ENCODE measurements at places on chromosomes 4 and X.

DNA sequence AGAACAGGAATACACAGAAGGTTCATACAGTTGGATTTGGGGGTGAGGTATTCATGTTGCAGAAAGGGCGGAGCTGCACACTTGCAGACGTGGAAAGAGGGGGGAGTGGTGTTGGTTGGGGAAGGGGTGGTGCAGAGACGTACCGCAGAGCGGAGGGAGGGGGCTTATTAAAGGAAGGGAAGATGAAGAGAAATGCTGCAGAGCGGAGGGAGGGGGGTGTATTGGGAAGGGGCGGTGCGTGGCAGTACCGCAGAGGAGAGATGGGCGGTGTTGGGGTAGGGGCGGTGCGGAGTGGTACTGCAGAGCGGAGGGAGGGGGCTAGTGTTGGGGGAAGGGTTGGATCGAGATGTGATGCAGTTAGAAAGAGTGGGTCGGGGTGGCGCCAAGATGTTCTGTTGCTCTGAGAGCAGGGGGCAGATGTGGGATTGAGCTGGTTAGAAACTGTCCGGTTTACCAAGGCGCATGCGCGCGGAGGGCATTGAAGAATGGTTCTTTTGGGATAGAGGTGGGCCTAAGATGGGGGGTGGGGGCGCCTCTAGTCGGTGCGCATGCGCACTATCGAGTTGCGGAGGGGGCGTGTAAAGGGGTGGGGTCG, 900 bp downstream of the TRO start:
- no peak for DNase-seq

DNA sequence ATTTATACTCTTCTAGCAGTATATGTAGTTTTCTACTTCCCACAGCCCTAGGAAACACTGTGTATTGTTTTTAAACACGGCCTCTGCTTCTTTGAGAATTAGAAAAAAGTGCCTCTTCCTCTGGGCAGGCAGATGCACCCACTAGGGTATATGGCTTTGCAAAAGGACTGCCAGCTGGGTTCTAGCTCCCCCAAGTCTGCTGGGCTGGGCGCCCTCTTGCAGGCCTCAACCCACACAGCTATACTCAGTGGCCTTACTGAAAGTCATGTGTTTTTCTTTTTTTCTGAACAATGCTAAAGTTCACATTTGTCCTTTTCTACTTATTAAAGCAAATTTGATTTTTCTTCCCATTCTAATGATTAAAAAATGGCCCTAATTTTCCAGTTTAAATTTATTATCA, 35.5 kb upstream of the BMPR1B start:
- DNase-seq = no peak

GRCh38 chr4:84579403-84579776, 3.5 kb upstream of the CDS1 start:
- no peak for DNase-seq

- no peak for DNase-seq
These were observed 149.2 kb downstream of the BCOR start for GRCh38 chrX:39948582-39948981.

- no peak for DNase-seq
These were observed 8.1 kb downstream of the HSD17B11 start for GRCh38 chr4:87382931-87383330.

- no peak for DNase-seq
These were observed 285.9 kb upstream of the EMCN start for GRCh38 chr4:100803751-100804150.

DNA sequence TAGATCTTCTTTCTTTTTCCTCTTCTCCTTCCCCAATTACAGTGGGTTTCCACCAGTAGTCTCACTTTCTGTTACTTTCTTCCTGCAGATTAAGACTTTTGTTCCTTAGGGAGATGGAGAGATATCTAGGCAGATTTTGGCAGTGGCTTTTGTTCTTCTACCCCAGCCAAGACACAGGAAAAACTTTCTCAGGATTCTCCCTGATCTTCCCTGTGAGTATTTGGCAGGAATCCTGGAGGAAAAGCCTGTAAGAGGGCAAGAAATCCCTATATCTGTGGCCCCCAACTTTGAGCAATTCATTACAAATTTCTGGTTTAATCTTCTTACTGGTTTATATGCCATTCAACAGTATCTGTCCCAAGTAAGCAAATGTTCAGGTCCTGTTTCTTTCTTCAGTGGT, 21.9 kb downstream of the SLC9A7 start:
- DNase-seq = no peak

DNA sequence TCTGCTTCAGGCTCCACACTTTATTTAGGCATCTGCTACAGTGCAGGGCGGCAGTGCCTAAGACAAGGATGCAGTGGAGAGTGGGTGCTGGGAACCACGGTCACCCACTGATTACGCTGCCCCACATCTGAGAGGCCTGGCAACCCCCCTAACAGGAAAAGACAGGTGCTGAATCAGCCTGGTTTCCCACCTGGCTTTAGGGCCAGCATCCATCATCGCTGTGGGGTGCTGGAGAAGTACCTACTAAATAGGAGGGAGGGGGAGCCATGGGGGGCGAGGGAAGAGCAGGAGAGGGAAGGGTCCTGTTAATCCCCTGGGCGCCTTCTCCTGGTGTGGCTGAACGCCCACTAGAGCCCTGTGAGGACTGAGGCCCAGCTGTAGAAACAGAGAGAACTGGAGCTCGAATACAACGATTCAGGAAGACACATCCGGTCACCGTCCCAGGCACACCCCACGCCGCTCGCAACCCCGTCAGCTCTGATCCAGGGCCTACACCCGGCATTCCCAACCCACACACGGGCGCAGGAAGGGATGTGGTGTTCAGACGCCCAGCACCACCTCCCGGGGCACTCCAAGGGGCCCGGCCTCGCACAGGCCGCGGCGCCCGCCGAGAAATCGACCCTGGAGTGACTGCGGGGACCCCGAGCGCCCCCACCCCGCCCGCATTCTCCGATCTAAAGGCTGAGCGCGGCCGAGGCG, 554 bp downstream of the DCTD start:
- DNase-seq = no peak

DNA sequence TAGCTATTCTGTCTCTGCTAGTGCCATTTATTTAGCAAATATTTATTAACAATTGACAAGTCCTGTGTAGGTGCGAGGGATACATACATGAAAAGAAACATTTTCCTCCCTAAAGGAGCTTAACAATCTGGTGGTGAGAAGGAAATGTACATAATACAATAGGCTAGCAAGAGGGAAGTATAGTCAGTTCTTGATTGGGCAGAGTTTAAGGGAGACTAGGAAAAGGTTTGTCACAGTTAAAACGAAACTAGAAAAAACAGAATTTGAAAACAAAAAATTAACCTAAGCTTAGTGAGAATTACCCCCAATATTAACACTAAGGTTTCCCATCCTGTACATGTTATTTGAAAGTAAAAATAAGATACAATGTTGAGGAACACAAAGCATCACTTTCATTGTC, 8.6 kb upstream of the MAML3 start:
- no peak for DNase-seq

- no peak for DNase-seq
These were observed 980 bp upstream of the FHDC1 start for GRCh38 chr4:152935143-152935542.

DNA sequence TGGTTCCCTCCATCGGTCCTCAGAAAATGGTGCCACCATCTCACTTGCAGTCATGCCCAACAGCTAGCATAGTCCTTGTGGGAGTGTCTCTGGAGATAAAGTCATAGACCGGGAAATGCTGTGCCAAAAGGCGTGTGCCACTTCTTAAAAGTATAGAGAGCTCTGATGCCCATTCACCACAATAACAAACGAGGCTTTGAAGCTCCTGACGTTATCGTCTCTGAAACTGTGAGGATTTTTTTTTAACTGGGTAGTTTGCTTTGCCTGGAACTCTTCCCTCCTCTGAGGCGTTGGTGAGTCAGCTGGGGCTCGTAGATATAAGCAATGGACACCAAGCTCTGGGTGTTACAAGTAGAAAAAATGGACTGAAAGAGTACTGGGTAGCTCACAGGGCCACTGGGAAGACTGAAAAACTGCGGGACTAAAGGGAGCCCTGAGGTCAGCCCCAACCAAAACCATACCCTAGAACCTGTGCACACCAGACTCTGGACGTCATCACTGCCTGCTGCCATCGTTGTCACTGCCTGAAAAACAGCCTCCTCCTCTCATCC, 89.4 kb upstream of the TRIM2 start:
- no peak for DNase-seq

- no peak for DNase-seq
These were observed 89.5 kb downstream of the BMP3 start for GRCh38 chr4:81120055-81120454.

DNA sequence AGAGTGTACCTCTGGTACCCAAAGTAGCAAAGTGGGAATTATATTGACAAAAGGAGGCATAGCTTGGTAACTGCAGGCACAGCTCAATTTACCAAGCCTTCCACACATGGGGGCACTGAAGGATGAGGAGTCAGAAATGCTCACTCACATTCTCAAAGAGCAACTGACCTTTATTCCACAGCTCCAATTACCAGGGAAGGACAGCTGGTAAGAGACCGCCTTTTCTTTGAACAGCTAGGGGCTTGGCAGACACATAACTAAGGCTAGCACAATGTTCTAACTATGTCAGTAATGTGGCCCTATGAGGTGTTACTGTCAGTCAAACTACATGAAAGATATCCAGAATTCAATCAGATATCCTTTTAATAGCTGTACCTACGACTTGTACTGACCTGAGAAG, 20.5 kb upstream of the STS start:
- no peak for DNase-seq

- no peak for DNase-seq
These were observed 21.4 kb upstream of the SEL1L3 start for GRCh38 chr4:25884031-25884782.

GRCh38 chr4:64146030-64146429, 263.2 kb downstream of the TECRL start:
- DNase-seq = no peak

GRCh38 chr4:30265716-30266115, 454.5 kb upstream of the PCDH7 start:
- DNase-seq = no peak

- no peak for DNase-seq
These were observed 121.4 kb downstream of the SPRY1 start for GRCh38 chr4:123517971-123518370.

- DNase-seq = no peak
These were observed at the start of gene FRMPD3 for GRCh38 chrX:107448998-107449835. Gene FRMPD3, plus strand, starts transcription at chrX:107449652. Its CDS starts 76,937 bp downstream, at chrX:107526589.

DNA sequence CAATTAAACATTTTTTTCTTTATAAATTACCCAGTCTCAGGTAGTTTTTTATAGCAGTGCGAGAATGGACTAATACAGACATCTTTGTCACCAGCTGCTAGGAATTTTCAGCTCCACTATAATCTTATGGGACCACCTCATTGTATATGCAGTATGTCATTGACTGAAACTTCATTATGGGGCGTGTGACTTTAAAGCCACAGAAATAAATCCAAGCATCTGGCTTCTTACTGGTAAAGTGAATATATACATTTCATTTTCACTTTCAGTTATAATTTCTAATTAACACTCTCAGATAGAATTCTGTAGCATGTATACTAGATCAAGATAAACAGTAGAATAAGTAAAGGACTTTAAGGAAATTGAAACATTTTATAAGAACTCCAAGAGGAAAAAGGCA, 21.9 kb downstream of the IL15 start:
- no peak for DNase-seq

DNA sequence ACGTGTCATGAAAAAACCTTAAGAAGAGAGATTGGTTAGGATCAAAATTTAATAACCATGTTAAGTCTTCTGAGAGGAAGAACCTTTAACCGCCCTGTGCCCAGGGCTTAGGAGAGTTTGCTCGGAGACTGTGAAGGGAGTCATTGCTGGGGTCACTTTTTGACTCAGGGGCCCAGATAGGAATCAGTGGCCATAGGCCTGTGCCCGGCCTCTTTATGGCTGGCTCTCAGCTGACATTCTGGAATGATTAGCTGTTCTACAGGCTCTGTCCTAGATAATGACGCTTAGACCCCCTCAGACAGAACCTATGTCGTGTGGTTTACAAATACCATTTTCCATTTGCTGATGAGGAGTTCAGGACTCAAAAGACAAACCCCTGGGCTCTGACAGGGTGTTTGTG, 174.1 kb downstream of the DCLK2 start:
- no peak for DNase-seq

- no peak for DNase-seq
These were observed 113.0 kb downstream of the ANAPC10 start for GRCh38 chr4:144985014-144985413.

DNA sequence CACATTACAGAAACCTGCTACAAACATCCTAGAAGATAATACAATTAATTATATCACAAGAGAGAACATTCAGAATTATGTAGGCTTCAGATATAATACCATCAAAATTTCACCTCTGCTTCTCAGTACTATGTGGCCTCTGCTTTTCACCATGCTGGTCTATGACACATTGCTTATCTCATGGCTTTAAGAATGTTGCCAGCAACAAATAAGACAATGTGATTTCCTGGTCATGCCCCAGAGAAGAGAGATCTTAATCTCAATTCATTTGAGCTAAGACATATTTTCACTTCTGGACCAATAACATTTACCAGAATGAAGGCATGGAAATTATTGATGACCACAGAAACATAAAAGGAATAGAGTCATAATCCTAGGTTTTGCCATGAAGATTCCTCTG, 1233.4 kb upstream of the ADGRL3 start:
- no peak for DNase-seq

GRCh38 chr4:95358421-95358820, 190.4 kb downstream of the UNC5C start:
- no peak for DNase-seq

DNA sequence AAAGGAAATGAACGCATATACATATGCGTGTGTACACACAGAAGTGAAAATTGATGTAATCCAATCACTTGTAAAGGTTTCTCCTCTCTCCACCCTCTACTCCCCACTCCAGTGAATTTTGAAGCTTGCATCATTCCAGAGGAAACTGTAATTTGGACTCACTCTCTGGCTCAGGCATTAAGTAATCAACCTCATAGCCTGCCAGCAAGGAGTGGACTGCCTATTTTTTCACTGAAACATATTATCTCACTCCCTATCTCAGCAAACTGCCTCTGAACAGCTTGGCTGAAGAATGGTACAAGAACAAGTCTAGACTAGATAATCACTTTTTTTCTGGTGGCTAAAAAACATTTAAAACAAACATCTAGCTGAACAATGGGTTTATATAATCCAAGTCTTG, 124.2 kb downstream of the C4orf51 start:
- no peak for DNase-seq

DNA sequence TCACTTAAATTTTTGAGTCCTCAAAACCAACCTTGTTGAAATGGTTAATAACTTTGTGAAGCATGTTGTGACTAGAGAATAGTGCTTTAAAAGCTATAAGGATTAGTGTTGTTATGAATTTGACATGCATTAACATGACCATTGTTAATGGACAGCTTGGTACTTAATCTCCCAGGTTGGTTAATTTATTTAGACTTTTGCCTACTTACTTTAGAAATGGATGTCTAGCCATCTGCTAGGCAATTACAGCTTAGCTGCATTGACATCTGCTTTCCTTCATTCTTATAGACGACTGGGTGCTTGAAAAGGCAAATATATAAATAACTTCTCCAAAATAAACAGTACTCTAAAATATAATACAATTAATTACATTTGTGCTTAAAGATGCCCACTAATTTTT, 368.0 kb downstream of the CCSER1 start:
- no peak for DNase-seq

- no peak for DNase-seq
These were observed 347.8 kb upstream of the PITX2 start for GRCh38 chr4:110970642-110971041.

All from cortex of kidney (tissue), 1 donor.